Panc1 (cell line): ENCODE measurements at places on chromosomes 6 and 20. TPM values are rescaled to one million over a fixed set of nuclear protein-coding genes. Genes with fewer than 3 reads are reported as not detected.

- DNase-seq = no peak
These were observed 158.2 kb downstream of the ZMYND8 start for GRCh38 chr20:47198254-47198671.

The CRISP3 gene
- not detected for total RNA-seq

- DNase-seq = no peak
These were observed 79.9 kb upstream of the CD83 start for GRCh38 chr6:14037402-14038277.

The DACT2 gene
- total RNA-seq = 3.3 TPM

GRCh38 chr6:131182991-131183425 is 47.7 kb downstream of the AKAP7 start:
- DNase-seq = no peak
